ENCODE measurements at places on chromosomes 16 and 17. TPM values are rescaled to one million over a fixed set of nuclear protein-coding genes. Genes with fewer than 3 reads are reported as not detected.

The AIPL1 gene
- not detected for total RNA-seq

The NOS2 gene
- not detected for total RNA-seq

The EME1 gene
- 0.48 TPM for total RNA-seq

The NLRC5 gene
- total RNA-seq: 1.7 TPM

The SPHK1 gene
- 55.6 TPM for total RNA-seq

The DHRS7C gene
- not detected for total RNA-seq
